ENCODE measurements at places on chromosomes 16 and 17. TPM values are rescaled to one million over a fixed set of nuclear protein-coding genes. Genes with fewer than 3 reads are reported as not detected.

GRCh38 chr17:6157716-6158115 is 87.5 kb downstream of the WSCD1 start:
- no peak for DNase-seq

GRCh38 chr17:60514053-60514452 is 12.0 kb downstream of the APPBP2 start:
- DNase-seq, result no peak

DNA sequence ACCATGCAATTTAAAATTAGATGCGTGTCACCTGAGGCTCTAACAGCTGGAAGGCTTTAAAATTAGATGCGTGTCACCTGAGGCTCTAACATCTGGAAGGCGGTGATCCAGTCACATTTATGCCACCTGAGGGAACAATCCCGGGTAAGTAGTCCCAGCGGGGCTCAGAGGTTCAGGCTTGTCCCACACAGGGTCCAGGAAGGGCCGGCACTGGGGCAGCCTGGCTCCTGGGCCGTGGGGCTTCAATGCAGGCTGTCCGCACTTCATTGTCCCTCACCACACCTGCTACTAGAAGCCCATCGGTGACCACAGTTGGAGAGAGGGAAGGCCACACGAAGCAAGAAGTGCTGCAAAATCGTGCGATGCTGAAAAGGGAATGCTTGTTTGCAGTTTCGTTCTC is 15.4 kb upstream of the ADCY9 start:
- no peak for DNase-seq

- DNase-seq, result no peak
These were observed 37.7 kb downstream of the PLD6 start for GRCh38 chr17:17168401-17168800.

DNA sequence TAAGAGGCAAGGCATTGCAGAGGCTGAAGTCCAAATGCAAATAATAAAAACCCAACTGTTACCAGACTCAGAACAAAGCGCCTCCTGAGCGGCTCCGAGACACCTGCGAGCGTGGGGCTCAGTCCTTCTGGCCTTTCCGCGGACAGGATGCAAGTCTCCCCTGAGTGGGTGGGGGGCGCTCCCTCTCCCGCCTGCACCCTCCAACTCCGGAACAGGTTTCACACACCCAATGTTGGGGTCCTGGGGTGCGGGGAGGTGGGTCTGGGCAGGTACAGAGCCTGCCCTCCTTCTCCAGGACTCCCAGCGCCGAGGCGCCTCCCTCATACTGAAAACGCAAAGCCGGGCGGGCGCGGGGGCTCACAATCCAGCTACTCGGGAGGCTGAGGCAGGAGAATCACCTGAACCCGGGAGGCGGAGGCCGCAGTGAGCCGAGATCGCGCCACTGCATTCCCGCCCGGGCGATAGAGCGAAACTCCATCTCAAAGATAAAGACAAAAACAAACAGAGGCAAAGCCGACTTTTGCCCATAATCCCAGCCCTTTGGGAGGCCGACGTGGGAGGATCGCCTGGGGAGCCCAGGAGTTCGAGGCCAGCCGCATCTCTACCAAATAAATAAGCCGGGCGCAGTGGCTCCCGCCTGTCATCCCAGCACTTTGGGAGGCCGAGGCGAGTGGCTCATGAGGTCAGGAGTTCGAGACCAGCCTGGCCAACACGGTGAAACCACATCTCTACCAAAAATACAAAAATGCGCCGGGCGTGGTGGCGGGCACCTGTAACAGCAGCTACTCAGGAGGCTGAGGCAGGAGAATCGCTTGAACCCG is 893 bp downstream of the GINS2 start:
- no peak for DNase-seq

GRCh38 chr16:65917466-65917865 is 449.0 kb upstream of the CDH5 start:
- DNase-seq, result no peak

DNA sequence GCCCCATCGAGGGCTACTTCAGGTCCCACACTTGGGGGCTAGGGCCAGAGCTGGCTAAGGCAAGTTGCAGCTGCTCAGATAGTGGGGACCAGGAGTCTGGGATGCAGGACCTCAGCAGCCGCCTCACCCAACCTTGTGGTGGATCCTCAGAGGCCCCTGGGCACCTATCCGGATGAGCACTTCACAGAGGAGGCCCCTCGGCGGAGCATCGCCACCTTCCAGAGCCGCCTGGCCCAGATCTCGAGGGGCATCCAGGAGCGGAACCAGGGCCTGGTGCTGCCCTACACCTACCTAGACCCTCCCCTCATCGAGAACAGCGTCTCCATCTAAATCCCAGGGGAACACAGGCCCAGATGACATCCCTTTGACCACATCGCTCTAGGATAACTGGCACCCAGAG is 9.4 kb downstream of the ALOX15B start:
- no peak for DNase-seq

DNA sequence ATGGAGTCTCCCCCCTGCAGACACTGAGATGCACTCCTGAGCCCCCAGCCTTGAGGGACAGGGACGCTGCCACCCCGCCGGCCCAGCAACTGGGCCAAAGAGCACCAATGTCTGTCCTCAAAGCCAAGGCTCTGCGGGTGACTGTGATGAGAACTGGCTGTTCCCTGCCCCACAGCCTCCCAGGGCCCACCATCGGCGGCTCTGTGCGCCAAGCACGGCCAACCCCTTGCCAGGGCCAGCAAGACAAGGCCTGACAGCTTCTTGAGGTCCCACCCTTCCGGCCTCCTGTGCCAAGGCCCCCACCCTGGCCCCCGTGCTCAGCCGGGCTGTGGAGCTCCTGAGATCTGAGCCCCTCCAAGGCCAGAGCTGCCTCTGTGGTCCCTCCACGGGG is 34.2 kb upstream of the PABPN1L start:
- no peak for DNase-seq

DNA sequence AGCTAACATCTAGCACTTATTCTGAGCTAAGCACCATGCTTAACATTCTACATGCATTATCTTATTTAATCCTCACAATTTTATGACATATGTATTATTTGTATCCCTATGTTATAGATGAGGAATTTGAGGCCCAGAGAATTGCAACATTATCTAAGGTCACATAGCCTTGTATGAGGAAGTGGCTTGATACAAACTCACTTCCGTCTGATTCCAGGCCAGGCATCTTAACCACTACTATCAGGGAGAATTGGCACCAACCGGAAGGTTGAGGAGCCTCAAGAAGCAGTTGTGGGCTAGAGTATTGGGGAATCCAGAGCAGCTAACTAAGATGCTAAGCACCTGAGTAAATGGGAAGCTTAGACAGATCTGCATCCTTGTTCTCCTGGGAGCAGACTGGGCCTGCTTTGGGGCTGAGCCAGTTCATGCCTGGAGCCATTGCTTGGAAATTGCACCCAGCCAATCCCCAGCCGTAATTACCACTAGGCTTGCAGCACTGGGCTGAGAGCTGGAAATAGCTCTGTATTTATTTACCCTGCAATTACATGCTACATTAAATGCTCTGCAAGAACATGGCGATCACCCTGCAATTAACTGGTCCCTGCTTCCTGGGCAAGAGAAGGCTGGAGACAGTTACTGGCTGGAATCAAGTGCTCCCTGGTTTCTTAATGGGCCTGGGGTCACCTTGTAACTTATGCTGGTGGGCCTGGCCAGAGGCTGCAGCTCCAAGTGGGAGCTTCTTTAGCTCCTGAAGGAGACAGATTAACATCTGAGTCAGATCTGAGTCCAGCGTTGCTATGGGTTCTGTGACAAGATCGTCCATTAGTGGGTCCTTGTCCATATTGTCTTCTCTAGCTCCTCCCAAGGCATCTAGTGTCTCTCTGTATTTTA is 273.1 kb upstream of the CCL2 start:
- DNase-seq, result no peak

- no peak for DNase-seq
These were observed 6.9 kb upstream of the EIF1 start for GRCh38 chr17:41681776-41682175.

DNA sequence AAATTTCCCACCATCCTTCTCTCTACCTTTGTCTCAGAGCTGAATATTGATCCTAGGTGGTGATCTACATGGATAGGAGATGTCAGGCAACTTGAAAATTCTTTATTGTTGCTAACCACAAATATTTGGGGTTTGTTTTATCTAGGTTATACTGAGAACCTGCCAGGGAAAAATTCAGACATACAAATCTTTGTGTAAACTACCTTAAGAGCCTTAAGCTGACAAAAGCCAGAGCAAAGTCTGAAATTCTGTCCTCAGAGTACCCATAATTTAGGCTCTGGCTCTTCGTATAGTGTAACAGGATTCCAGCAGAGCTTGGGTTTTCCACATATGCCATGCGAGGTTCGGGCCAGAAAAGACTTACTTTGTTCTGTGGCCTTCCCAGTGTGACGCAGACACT is 406.7 kb upstream of the MAF start:
- no peak for DNase-seq

GRCh38 chr17:39604911-39605491 is 2.7 kb downstream of the NEUROD2 start:
- DNase-seq, result no peak

- no peak for DNase-seq
These were observed 25.6 kb downstream of the MGAT5B start for GRCh38 chr17:76893623-76894334.

- DNase-seq, result no peak
These were observed 41.8 kb downstream of the CFAP20 start for GRCh38 chr16:58087209-58087913.

DNA sequence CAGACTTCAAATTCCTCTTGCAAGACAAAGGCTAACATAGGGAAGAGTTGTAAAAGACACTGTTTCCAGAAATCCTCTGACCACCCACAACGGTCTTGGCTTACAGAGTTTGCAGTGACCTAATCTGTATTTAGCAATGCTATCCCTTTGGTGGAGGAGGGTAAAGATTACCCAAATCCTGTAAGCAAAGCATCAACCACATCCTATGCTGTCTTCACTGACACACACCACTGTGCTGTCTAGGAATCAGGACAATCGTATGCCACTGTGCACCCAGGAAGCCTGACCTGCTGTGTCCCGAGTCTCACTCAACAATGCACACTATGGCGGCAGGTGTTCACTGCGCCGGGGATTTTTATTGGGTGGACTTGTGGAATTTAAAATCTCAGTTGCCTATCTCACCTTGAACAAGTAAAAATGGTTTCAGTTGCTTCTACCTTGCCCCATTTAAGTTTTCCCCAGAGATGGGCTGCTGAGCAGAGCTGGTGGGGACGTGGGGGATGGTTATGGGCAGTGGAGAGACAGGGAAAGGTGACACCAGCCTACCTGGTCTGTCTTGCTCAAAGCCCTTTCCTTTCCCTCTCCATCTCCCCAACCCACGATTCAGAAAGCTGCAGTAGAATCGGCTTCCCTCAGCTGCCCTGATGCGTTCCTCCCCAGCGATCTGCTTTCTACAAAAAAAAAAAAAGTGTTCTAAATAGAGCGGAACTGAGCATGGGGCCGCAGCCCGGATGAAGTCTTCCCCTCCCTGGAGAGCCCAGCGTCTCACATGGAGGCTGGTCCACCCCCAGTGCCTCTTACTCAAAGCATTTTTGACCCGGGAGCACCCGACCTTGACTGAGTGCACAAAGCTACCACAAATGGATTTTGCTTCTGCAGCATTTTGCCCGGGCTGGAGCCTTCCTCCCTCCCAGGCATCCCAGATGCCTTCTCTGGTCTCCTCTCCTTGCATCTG is 271.5 kb downstream of the SOX9 start:
- DNase-seq, result peak; percentile 73

GRCh38 chr16:78274771-78275170 is 175.3 kb downstream of the WWOX start:
- no peak for DNase-seq

- DNase-seq, result peak; percentile 13
These were observed 51.7 kb downstream of the GAN start for GRCh38 chr16:81366316-81366932.

DNA sequence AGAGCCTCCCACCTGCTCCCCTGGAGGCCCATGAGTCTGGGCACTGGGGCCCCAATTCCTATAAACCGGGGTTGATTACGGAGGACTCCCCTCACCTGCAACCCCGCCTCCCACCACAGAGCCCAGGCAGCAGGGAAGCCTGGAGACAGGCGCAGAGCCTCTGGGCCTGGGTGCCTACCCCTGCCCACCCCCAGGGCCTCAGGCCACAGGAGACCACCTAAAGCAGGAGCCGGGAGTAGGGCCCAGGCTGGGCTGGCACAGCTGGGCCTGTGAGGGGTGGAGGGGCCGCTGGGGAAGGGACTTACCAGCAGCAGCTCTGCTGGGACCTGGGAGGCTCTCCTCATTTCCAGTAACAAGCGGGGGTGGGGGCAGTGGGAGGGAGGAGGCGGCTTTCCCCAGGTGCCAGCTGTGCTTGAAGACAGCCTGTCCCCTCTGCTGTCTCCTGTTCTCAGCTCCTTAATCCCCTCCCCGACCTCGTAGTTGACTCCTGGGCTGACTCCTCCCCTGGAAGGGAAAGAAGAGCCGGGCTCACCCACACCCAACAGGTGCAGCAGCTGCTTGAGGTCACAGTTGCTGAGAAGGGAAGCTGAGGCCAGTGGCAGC is 46.8 kb downstream of the TMEM235 start:
- DNase-seq, result no peak

DNA sequence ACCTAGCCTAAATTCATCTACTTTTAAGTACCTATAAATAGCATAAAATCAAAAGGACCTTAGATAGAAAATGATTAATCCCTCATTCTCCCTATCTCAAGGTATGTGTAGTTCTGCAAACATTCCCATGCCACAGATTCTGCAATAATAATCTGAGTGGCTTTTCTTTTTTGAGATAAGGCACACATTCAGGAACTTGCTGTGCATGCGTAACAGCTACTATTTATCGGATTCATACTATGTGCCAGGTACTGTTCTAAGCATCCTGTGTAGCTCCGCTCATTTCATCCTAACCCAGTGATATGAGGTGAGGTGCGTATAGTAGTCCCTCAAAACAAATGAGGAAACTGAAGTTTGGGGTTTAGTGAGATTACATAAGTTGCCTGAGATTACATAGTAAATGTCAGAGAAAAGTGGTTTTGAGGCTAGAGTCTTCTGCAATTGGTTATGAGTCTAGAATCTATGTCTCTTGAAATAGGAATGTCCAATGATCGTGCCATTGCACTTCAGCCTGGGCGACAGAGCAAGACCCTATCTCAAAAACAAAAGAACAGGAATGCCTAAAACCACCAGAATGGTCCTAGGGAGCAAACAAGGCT is 2.0 kb upstream of the ZNF263 start:
- DNase-seq, result no peak

- no peak for DNase-seq
These were observed at the start of gene IRX3 for GRCh38 chr16:54286366-54287130. Gene IRX3 (minus strand): TSS chr16:54286787. CDS start chr16:54286050, 737 bp downstream.

The RNF157 gene
- 1.6 TPM for polyA plus RNA-seq

The ASIC2 gene
- polyA plus RNA-seq, result 0.19 TPM

The ITGAX gene
- 0.15 TPM for polyA plus RNA-seq

The BMERB1 gene
- polyA plus RNA-seq, result 43.9 TPM

The NDRG4 gene
- 29.0 TPM for polyA plus RNA-seq

The KRTAP4-5 gene
- not detected for polyA plus RNA-seq

The PABPN1L gene
- not detected for polyA plus RNA-seq

The CCL8 gene
- not detected for polyA plus RNA-seq

The DNAI2 gene
- polyA plus RNA-seq, result not detected
